Suppressor macrophage treated with lipopolysaccharide for 1 hour (primary cell): ENCODE measurements at places on chromosomes 1 and 21.

- peak; percentile 40 for DNase-seq
These were observed 9.8 kb upstream of the CAPZB start for GRCh38 chr1:19495000-19495656.

GRCh38 chr21:26972192-26972591, 5.3 kb upstream of the ADAMTS5 start:
- peak; percentile 60 for DNase-seq

DNA sequence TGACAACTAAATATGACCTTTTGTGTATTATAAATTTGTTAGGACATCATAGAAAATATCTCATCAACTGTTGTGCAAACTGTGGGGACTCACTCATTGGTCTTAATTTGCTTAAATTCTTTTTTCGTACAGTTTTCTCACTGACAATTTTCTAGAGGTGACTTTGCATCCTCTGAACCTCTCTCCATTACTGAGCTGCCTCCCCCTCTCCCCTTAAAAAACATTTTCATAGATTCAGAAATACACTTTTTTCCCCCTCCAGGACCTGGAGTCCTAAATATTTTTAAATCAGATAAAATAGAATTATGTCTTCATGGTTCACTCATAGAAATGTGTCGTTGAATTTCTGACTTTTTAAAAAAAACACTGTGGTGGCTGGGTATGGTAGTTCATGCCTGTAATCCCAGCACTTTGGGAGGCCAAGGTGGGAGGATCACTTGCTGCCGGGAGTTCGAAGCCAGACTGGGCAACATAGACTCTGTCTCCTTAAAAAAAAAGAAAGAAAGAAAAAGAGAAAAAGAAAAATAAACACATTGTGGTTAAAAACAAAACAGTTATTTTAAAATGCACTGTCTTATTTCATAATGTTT, 1.5 kb downstream of the CNST start:
- DNase-seq = no peak

DNA sequence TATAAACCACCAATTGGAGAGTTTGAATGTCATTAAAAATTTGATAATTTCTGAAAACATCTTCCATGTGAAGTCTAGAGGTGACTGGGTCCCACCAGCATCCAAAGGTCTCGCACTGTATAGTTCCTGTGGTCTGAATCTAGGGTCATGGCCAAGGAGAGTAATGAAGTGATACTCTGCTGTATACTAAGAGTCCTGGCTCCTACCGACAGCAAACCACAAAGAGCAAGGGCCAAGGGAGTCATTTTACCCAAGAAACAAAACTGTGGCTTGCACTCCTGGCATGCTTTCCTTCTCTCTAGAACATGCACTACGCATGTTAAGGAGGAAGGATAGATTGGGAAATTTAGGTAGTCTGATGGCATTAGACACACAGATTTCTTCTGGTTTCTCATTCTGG, 115.6 kb downstream of the BRINP2 start:
- DNase-seq = no peak

GRCh38 chr1:107976431-107976830, 11.5 kb upstream of the VAV3 start:
- DNase-seq = peak; percentile 28

DNA sequence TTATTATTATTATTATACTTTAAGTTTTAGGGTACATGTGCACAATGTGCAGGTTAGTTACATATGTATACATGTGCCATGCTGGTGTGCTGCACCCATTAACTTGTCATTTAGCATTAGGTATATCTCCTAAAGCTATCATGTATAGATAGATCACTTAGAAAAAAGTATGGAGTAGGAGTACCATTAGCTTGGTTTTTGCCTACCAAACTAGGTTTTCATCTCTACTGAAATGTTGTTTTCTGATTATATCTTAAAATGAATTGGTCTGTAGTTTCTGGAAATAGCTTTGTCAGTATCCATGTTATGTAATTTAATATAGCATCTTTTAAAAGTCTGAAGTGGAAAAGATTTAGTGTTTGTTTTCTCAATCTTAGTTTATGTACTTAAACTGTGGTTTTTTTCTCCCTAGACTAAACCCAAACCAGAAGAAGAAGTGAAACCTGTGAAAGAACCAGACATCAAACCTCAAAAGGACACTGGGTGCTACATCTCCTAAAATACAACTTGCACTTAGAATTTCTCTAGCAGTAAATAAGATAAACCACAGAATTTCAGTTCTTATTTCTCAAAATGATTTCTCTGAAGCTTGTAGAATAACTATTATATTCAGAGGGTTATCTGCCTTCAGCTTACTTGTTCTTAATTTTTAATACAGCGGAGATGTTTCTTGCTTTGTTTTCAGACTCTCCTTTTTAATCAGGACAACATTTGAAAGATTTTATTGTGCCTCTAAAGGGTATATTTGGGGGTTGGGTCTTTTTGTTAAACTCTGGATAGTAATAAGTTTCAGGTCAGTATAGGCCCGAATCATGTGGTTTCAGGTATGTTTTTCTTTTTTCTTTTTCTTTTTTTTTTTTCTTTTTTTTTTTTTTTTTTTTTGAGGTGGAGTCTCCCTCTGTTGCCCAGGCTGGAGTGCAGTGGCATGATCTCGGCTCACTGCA, 4.5 kb upstream of the FAM177B start:
- DNase-seq = no peak

DNA sequence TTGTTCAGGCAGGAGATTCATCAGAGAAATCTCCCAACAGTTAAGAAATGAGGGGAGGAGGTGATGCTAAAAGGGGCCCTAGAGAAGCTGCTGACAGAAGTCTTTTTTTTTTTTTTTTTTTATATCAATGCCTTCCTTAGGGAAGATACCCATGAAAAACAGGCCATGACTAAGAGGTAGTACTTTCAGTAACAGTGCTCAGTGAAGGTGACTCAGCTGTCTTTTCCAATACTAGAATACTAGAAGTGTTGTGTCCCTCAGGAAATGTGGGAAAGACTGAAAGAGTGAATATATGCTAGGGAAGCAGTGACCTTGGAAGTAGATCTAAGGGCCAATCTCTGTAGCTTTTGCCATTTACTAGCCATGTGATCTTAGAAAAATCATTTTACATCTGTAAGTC, 52.4 kb upstream of the SLFNL1 start:
- no peak for DNase-seq

GRCh38 chr1:247370786-247371732, 39.4 kb upstream of the ZNF496 start:
- DNase-seq = no peak

DNA sequence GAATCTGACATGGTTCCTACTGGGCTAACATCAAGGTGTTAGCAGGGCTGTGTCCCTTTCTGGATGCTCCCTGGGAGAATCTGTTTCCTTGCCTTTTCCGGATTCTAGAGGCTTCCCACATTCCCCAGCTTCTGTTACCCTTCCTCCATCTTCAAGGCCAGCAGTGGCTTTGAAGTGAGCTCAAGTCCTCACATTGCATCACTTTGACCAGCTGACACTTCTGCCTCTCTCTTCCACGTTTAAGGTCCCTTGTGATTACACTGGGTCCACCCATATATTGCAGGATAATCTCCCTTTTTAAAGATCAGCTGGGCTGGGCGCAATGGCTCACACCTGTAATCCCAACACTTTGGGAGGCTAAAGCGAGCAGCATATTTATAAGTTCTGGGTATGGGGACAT, 33.1 kb downstream of the CNST start:
- DNase-seq = peak; percentile 24

DNA sequence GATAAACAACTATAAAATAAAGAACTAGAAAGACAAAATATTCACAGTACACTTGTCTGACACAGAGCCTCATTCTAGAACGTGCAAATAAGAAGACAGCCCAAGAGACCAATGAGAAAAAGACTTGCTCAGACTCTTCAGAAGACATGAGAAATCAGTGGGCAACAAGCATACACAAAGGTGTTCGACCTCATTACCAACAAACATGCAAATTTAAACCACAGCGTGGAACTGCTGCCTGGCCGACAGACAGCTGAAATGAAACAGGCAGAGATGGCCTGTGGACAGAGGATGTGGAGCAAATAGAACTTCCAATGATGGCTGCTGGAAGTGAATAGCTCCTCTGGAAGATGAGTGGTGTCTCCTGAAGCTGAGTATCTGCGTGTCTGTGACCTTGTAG, 22.4 kb upstream of the COL6A1 start:
- no peak for DNase-seq

DNA sequence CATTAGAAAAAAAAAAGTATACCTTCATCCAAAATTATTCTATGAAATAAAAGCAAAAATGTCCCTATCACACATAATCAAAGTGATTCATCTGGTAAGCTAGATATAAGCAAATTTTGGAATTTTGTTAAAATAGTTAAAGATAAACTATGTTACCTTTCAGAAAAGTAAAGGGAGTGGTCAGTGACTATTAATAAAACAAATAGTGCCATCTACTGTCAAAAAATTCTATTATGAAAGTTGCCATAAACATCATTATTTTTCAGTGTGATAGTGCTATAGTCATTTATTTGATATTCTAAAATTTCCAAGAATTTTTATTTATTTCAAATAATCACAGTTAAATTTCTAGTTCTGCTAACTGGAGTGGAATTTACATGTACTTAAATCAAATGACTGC, 803.7 kb downstream of the KCNT2 start:
- DNase-seq = no peak

DNA sequence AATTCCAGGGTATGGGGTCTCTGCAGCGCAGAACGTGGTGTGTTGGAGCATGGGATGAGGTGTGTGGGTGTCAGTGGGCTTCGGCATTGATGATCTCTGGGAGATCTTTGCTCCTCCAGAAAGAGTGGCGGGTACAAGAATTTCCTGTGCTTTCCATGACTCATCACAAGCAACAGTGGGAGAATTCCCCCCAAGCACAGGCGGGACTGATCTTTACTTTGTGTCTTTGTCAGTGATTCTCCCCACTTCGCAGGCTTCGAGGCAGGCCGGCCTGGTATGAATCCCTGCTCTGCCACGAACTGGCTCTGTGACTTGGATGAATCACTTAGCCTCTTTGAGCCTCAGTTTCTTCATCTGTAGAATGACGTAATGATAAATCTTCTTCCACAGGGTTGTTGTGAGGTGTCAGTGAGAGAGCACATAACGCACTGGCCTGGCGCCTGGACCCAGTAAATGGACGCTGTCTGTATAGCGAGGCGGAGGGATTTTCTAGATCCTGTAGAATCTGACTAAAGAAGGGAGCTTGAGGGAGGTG, 2.0 kb downstream of the OPRD1 start:
- DNase-seq = no peak

GRCh38 chr21:14673649-14674048, 127.5 kb upstream of the SAMSN1 start:
- DNase-seq = no peak

GRCh38 chr1:96234299-96234698, 487.3 kb upstream of the PTBP2 start:
- no peak for DNase-seq

GRCh38 chr1:172827301-172827700, 168.4 kb downstream of the FASLG start:
- DNase-seq = peak; percentile 43

DNA sequence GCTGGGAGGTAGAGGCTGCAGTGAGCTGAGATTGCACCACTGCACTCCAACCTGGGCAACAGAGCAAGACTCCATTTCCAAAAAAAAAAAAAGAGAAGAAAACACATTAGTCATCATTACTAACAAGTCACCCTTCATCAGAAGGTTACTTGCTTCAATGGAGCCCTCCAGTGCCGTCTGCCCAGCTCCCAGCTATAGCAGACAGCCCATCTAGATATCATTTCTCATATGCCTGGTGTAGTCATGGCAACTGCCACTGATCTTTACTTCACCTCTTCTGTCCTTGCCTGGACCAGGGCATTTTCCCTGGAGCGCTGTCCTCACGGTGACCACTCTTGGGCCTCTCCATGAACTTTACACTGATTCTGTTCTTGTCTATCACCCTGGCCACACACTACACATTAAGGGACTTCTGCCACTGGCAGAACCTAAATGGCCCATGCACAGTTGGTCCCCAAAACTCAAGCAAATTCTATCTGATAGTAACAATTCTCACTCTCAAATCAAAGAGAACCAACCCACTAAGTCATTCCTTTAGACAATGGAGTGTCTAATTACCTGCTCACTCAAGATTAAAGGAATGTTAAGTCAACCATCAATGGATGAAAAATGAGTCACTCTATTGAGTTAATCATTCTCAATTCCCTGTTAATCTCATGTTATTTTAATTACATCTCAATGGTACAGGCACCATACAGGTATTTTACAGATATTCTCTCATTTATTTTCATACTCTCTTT, 12.9 kb downstream of the GPA33 start:
- no peak for DNase-seq

GRCh38 chr21:45589686-45590245, 47.5 kb upstream of the SLC19A1 start:
- DNase-seq = no peak

GRCh38 chr1:11456965-11457364, 22.0 kb upstream of the DISP3 start:
- DNase-seq = no peak

- DNase-seq = no peak
These were observed 200.4 kb downstream of the DYRK1A start for GRCh38 chr21:37566790-37567615.

DNA sequence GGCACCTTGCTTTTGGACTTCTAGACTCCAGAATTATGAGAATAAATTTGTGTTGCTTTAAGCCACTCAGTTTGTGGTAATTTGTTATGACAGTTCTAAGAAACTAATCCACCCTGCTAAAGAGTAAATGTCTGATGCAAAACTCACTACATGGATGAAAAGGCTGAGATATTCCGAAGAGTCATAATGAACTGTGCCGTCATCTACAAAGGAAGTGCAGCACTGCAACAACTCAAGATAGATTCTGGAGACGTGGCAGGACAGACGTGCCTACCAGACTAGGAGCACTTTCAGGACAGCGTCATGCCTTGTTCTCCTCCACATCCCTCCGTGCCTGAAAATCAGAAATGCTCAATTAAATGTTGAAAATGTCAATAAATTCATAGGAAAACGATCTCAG, 24.4 kb upstream of the IRF2BP2 start:
- no peak for DNase-seq

DNA sequence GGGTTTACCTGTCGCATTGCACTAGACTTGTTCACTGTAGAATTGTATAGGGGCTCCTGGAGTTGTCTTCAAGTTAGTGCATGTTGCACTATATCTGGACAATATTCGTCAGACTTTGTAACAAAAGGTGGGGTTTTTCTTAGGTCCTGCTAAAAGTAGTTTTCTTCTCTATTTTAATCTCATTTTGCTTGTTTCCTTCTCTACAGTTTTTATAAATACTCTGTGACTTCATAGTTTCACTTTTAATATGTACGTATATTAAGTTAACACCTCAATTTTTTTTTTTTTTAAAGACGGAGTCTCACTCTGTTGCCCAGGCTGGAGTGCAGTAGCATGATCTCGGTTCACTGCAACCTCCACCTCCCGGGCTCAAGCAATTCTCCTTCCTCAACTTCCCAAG, 26.5 kb upstream of the MRPS6 start:
- DNase-seq = no peak
